ENCODE measurements at places on chromosomes 12 and 14. TPM values are rescaled to one million over a fixed set of nuclear protein-coding genes. Genes with fewer than 3 reads are reported as not detected.
A peak's percentile ranks its signal among the peaks of the same experiment; 100 is the strongest.

DNA sequence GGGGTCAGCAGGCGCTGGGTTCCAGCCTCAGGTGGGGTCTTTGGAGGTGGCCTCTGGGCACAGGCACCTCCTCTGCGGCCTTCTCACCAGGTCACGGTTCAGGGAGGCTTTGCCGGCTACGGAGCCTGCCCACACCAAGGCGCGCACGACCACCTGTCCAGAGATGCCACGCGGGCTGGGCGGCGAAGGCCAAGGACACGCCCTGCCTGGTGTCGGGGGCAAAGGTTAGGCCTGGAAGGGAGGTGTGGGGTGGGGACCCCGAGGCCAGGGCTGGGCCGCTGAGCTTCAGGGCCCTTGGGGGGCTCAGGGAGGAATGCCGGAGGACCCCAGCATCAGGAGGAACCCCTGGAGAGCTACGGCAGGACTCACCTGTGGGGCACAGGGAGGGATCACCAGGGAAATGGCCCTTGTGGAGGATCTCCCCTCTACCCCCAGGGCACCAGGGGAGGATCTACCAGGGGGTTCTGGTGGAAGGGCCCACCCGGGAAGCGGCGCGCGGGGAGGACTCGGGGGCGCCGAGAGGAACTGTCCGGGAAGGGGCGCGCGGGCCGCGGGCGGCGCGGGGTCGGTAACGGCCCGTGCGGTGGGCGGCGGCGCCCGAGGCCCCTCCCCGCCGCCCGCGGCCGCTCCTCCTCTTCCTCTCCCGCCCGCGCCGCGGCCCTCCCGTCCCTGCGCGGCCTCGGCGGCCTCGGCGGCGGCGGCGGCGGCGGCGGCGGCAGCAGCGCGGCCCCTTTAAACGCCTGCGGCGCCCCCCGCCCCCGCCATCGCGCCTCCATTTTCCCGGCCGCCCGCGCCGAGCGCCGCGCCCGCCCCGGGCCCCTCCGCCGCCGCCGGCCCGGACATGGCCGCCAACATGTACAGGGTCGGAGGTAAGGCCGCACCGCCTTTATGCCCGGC, at the start of gene MTA1:
Gene MTA1 (plus strand): TSS at position 633 of the 897 bp plus-strand sequence. CDS start 209 bp downstream, at position 842.
- DNase-seq, result no peak

- no peak for DNase-seq
These were observed 9.9 kb downstream of the HECTD1 start for GRCh38 chr14:31197671-31198070.

- no peak for DNase-seq
These were observed 355.8 kb upstream of the DCN start for GRCh38 chr12:91538418-91538817.

- no peak for DNase-seq
These were observed 38.4 kb downstream of the EAPP start for GRCh38 chr14:34501004-34501580.

The IL23A gene
- not detected for total RNA-seq

GRCh38 chr12:11891754-11892386, 178.9 kb upstream of the BCL2L14 start:
- DNase-seq, result no peak

The COPZ1 gene
- total RNA-seq, result 39.6 TPM

The C12orf56 gene
- 0.28 TPM for total RNA-seq

DNA sequence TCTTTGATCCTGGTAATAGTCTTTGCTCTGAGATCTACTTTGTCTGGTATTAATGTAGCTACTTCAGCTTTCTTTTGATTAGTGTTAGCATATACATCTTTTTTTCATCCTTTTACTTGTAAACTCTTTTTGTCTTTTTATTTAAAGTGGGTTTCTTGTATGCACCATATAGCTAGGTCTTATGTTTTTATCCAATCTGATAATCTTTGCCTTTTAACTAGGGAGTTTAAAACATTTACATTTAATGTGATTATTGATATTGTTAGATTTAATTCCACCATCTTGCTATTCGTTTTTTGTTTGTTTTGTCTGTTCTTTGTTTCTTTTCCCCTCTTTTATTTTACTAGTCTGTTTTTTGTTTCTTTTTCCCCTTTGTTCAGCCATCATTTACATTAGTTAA, 6.0 kb downstream of the CGRRF1 start:
- no peak for DNase-seq

The FOXN4 gene
- total RNA-seq, result 0.41 TPM

DNA sequence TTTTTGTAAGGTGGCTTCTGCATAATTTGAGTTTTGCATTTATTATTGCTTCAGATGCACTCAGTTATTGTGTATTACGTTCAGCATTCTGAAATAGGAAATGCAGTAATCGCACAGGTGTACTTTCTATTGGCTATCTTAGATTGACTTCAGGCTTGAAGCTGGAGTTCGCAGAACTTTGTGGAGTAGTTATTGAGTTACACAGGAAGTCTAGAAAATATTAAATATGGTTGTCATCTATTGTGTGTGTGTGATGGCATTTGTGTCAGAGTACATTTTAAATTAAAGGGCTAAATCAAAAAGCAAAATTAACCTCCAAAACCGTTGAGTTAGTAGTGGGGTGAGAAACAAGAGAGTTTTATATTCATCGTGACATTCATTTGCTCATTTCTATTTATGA, 2.7 kb downstream of the ARID2 start:
- DNase-seq, result no peak

The CLEC2B gene
- total RNA-seq, result 19.6 TPM

The REM2 gene
- 1.4 TPM for total RNA-seq

- DNase-seq, result no peak
These were observed 26.6 kb upstream of the RTRAF start for GRCh38 chr14:51962711-51963110.

DNA sequence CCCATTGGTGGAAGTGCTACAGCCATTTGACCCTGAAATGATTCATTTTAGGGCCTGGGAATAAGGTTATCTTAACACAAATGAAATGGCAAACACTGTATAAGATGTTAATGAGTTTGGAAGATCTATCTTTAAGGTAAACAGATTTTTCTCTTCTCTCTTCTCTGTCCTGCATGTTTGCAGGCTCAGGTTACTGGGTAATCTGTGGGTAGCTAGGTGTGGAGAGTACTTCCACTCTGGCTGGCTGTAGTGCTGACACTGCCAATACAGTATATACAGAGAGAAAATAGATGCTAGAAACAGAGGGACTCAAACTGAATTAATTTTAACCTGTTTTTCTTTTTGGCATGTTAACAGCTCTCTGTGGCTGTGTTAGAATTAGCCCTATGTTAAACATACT, 84.6 kb downstream of the SLC38A6 start:
- no peak for DNase-seq

The INSM2 gene
- total RNA-seq, result not detected

GRCh38 chr14:99589651-99590530, 14.1 kb downstream of the CCDC85C start:
- peak; percentile 56 for DNase-seq

The WIF1 gene
- not detected for total RNA-seq

The CAMKK2 gene
- total RNA-seq, result 33.8 TPM

- peak; percentile 81 for DNase-seq
These were observed 53.3 kb downstream of the PITPNM2 start for GRCh38 chr12:123097561-123098084.

The ISM2 gene
- 0.36 TPM for total RNA-seq

DNA sequence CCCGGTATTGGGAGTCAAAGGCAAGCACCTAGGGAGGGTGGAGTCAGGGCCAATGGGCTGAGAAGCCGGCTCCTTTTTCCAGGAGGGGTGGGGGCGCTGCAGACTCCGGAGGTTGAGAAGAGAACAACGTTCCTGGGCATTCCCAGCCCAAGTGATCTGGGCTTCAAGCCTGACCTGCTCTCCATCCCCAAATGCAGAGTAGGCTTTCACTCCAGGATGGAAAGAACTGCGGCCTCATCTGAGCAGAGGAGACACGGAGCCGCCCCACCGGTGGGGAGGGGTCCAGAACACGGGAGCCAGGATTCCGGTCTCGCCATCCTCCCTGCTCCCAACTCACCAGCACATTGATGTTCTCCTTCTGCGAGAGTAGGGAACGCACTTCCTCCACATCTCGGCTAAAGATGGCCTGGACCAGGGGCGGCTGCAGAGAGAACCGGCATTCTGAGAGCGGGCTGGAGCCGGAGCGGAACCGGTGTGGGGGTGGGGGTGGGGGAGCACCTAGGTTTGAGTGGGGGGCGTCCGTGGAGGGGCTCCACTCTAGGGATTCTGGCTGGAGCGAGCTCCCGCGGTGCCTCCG, 605 bp downstream of the ANKRD52 start:
- DNase-seq, result no peak

GRCh38 chr12:32334371-32334777, 65.0 kb upstream of the FGD4 start:
- DNase-seq, result no peak

The B4GALNT1 gene
- 3.2 TPM for total RNA-seq

The TMEM121 gene
- 7.4 TPM for total RNA-seq

- no peak for DNase-seq
These were observed 255.8 kb upstream of the HMGA2 start for GRCh38 chr12:65568517-65568916.

DNA sequence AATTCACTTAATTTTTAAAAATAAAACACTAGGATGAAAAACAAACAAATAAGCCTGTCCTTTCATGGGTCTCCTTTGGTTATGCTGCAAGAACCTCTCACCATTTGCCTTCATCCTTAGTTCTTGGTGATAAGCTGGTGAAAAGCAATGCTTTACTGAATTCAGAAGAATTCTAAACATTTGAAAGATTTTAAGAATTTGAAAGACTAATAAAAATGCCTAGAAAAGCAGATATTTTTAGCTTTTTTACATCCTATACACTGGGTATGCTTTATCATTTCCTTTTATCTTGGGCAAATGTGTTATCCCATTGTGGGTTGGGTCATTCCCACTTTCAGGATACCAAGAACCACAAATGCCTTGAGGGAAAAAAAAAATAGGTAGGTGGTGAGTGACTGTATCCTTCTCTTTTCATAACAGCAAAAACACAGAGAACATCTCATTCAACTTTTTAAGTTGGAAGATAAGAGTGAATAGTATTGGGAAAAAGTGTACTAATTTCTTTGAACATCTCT, 197.1 kb upstream of the ABCD2 start:
- no peak for DNase-seq

GRCh38 chr12:89950421-89950820, 241.8 kb upstream of the ATP2B1 start:
- DNase-seq, result no peak

DNA sequence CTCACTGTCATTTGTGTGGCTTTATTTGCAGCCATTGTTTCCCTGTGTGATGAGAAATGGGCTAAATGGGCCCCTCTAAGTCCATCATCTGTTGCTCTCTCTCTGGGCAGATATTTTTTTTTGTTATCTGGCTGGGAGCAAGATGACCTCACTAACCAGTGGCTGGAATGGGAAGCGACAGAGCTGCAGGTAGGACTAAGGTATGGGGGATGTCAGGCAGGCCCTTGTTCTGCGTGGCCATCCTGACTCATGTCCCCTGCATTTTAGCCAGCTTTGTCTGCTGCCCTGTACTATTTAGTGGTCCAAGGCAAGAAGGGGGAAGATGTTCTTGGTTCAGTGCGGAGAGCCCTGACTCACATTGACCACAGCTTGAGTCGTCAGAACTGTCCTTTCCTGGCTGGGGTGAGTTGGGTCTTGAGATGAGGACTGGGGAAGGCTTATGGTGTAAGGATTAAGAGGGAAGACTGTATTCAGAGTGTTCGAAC, 1.3 kb downstream of the MARS1 start:
- no peak for DNase-seq

DNA sequence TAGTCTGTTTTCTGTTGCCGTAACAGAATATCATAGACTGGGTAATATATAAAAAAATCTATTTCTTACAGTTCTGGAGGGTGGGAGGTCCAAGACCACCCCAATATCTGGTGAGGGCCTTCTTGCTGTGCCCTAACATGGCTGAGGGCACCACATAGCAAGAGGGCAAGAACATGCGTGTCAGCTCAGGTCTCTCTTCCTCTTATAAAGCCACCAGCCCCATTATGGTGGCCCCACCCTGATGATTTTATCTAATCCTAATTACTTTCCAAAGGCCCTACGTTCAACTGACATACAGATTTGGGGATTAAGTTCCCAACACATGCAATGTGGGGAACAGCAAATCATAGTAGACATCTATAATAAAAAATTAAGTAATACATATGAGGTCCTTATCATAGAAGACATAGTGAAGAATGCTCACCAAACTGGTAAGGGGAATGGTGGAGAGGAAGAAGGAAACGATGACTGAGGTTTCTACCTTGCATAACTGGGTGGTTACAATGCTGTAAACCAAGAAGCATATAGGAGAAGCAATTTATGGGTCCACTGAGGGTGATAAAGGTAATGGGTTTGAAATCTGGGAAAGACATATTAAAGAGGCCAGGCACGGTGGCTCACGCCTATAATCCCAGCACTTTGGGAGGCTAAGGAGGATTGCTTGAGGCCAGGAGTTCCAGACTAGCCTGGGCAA, 27.0 kb downstream of the BTBD7 start:
- no peak for DNase-seq

DNA sequence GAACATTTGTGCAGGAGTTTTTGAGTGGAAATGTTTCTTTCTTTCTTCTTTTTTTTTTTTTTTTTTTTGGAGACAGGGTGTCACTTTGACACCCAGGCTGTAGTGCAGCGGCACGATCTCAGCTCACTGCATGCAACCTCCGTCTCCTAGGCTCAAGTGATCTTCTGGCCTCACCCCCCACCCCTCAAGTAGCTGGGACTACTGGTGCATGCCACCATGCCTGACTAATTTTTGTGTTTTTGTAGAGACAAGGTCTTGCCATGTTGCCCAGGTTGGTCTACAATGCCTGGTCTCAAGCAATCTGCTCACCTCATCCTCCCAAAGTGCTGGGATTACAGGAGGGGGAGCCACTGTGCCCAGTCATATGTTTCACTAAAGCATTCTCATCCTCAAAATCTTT, 69.2 kb upstream of the BCAT1 start:
- DNase-seq, result no peak

DNA sequence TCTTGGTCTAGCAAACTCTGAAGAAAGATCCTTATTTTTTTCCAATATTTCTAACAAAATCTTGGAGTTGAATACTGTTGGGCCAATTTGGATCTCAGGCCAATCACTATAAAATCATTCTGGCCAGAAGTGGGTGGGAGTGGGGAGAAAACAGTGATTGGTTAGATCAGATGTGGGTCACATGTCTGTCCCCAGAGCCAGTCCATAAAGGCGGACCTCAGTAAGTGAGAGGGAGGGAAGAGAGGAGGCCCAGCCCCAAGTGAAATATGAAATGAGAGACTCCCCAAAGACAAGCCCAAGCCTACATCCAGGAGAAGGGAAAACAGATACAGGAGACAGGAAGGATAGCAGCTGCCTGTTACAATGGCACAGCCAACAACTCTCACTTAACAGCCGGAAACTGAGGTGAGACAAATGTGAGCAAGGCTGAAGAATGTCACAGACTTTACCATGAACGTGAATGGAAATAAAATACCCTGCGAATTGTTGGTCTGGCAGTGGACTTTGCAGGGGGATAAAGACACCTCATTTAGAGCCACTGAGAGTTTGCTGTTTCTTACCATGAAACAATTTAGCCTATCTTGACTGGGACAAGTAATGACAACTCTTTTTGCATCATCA, 144.7 kb downstream of the HMGA2 start:
- DNase-seq, result no peak

DNA sequence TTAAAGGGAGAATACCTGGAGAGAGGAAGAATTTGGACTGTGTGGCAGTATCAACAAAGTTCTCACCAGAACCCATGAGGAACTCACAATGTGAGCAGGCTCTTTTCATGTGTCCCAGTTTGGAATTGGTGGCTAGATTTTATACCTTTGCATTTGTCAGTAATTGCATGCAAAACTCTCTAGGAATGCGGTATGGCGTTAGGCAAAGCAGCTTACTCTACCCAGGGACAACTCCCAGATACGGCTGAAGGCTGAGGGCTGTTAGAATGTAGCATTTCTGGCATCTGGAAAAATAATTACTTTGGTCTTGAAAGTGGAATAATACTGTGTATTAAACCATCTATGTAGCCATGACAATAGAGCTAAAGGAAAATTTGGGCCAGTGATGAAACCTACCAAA, 635.5 kb downstream of the SLC16A7 start:
- no peak for DNase-seq

All from sigmoid colon (tissue), 7 donors.